Esophagus squamous epithelium (tissue), 5 donors: ENCODE measurements at places on chromosomes 5 and 9. TPM values are rescaled to one million over a fixed set of nuclear protein-coding genes. Genes with fewer than 3 reads are reported as not detected.

Gene GPR151
- not detected for total RNA-seq

DNA sequence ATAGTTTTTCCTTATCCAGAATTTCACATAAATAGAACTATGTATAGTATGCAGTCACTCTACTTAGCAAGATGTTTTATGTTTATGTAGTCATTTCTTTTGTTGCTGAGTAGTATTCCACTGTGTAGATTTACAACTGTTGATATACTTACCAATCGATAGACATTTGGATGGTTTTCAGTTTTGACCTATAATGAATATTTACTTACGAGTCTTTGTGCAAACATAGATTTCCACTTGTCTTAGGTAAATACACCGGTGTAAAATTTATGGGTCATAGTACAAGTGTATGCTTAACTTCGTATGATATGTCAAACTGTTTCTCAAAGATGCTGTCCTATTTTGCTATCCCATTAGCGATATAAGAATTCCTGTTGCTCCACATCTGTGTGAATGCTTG is 19.7 kb upstream of the OR2K2 start:
- H3K36me3 ChIP-seq, result no peaks in the 10 kb centered on the region
- no peak overlapping the region for H3K4me3 ChIP-seq
- DNase-seq, result no peak
- no peaks in the 10 kb centered on the region for H3K4me1 ChIP-seq

Gene DIPK1B
- 0.48 TPM for total RNA-seq

DNA sequence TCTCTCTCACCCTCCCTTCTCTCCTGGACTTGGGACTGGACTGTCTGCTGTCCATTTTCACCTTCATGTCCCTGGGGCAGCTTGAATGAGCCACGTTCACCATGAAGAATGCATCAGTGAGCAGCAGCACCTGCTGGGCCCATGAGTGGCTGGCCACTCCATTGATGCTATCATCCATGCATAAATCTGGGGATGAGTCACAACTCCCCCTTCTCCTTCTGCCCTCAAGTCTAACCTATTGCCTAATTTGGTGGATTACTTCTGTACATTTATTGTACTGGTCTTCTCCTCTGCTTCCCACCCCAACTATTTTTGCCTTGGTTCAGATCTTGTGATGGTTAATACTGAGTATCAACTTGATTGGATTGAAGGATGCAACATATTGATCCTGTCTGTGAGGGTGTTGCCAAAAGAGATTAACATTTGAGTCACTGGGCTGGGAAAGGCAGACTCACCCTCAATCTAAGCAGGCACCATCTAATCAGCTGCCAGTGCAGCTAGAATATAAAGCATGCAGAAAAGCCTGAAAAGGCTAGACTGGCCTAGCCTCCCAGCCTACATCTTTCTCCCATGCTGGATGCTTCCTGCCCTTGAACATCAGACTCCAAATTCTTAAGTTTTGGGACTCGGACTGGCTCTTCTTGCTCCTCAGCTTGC is 46.7 kb downstream of the GDNF start:
- no peaks in the 10 kb centered on the region for H3K27me3 ChIP-seq
- no peaks in the 10 kb centered on the region for H3K36me3 ChIP-seq
- no peak overlapping the region for H3K27ac ChIP-seq
- H3K4me3 ChIP-seq, result no peak overlapping the region

- H3K27ac ChIP-seq, result no peak overlapping the region
- no peak for DNase-seq
- H3K27me3 ChIP-seq, result no peaks in the 10 kb centered on the region
- H3K36me3 ChIP-seq, result no peaks in the 10 kb centered on the region
Measured at GRCh38 chr5:5363045-5363444, 59.4 kb upstream of the ICE1 start.

DNA sequence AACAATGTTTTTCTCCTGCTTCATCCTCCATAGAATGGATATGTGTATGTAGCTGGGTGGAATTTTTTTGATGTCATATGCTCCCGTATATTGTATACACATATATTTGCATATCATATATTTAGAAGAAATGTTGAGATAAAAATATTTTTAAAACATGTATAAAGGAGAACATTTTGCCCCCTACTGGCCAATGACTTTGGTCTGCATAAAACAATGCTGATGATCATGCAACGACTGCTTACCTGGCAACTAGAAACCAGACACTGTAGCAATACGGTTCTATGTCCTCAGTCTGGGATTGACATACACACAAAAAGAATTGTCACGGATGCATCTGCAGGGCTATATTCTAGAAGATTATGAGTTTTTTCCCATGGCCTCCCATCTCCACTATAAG is 503.6 kb downstream of the ELAVL2 start:
- no peaks in the 10 kb centered on the region for H3K27me3 ChIP-seq
- H3K36me3 ChIP-seq, result no peaks in the 10 kb centered on the region
- H3K27ac ChIP-seq, result no peak overlapping the region

GRCh38 chr9:91162784-91163443 is 198.8 kb downstream of the AUH start:
- H3K4me3 ChIP-seq, result no peak overlapping the region
- no peaks in the 10 kb centered on the region for H3K36me3 ChIP-seq
- no peak for DNase-seq
- H3K27ac ChIP-seq, result peak overlapping the region; percentile 53
- no peaks in the 10 kb centered on the region for H3K27me3 ChIP-seq

Gene STKLD1
- total RNA-seq, result not detected

DNA sequence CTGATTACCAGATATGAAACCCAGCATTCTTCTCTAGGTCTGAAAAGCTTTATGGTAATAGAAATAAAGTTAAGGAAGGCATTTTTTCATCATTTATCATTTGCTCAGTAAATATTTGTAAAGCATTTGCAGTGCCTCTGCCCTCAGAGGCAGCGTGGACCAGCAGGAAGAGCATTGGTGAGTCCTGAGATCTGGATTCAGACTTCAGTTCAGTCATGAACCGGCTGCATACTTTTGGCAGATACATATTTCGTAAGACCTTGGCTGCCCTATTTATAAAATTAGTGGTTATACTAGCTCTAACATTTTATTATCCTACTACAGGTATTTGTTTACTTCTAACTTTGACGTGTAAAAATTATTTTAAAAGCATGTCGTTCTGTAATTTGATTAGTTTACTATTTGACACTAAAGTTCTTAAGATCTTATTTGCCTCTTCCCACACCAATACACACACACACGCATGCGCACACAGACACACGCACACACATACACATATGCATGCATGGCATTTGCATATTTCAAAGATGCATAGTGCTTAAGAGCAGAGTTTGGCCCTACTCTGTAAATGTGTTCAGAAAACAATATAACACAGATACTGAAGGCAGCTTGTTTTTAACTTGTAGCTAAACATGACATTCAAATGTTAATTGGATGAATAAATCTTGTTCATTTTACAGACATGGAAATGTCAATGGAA is 101.9 kb downstream of the RPS23 start:
- H3K4me3 ChIP-seq, result no peak overlapping the region
- no peak overlapping the region for H3K27ac ChIP-seq
- H3K27me3 ChIP-seq, result no peaks in the 10 kb centered on the region
- no peaks in the 10 kb centered on the region for H3K4me1 ChIP-seq

DNA sequence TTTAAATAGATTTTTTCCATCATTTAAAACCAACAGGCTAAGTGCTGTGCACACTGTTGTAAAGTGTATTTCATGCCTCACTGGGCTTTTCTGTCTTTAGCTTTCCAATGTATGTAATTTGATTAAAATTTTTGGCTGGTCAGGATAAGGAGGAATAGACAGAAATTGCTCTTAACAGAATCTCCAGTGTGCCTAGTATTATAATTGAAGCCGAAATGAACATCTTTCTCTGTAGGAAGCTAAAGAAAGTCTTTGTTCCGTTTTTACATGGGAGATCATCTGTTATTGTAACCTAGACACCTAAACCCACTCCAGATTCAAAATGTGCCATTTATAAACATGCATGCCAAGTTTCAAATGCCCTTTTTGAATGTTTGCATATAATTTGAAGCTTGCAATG is 54.5 kb upstream of the SMIM15 start:
- H3K36me3 ChIP-seq, result no peaks in the 10 kb centered on the region
- H3K4me3 ChIP-seq, result no peak overlapping the region
- no peak for DNase-seq

GRCh38 chr5:97124335-97124734 is 18.1 kb downstream of the LIX1 start:
- H3K36me3 ChIP-seq, result no peaks in the 10 kb centered on the region
- no peak overlapping the region for H3K27ac ChIP-seq
- no peak for DNase-seq
- H3K4me1 ChIP-seq, result no peaks in the 10 kb centered on the region
- H3K4me3 ChIP-seq, result no peak overlapping the region
